ENCODE measurements at places on chromosomes 12 and 14.

- no peak for DNase-seq
These were observed 95.5 kb upstream of the GARIN6 start for GRCh38 chr12:99552022-99552421.

GRCh38 chr14:68557648-68558047 is 235.2 kb downstream of the ZFP36L1 start:
- no peak for DNase-seq

DNA sequence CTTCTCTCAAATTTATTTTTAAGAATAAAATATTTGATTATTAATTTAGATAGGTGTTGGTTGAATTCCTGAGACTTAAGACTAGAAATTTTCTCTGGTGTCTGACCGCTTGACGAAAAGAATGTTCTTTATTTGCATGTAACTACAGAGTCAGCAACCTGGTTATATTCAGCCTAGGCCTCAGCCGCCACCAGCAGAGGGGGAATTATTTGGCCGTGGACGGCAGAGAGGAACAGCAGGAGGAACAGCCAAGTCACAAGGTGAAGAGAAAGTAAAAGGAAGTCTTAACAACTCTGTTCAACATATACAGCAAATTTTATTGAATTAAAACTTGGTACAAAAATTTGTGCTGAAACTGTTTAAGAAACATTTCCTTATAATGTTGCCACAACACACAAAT is 5.2 kb downstream of the PIWIL1 start:
- DNase-seq: no peak

- no peak for DNase-seq
These were observed 31.5 kb upstream of the ACTN1 start for GRCh38 chr14:69010648-69011047.

GRCh38 chr12:47805417-47805816 is 14.3 kb downstream of the HDAC7 start:
- DNase-seq: no peak

- no peak for DNase-seq
These were observed 3.2 kb upstream of the DUSP6 start for GRCh38 chr12:89355243-89356068.

Measured in NCI-H774 (cell line).